Central memory CD8-positive, alpha-beta T cell (primary cell): ENCODE measurements at places on chromosomes 7 and 10.

- no peak for DNase-seq
These were observed 36.1 kb downstream of the RALA start for GRCh38 chr7:39659356-39660013.

DNA sequence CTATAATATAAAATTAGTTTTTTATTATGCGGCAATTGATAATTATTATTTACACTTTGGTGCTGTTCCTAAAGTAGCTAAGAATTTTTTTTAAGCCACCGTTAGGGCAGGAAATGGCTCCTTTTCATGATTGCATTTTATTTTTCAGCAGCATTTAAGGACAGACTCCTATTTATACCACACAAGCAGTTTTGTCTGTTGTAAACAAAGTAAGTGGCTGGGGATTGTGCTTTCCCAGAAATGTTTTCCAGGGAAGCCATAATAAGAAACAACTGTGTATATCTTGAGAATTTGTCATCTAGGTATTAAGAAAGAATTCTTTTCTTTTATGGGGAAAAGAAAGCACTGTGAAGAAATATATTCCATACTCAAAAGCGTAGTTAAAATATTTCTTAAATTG is 232.0 kb downstream of the VTI1A start:
- no peak for DNase-seq

- no peak for DNase-seq
These were observed 3.5 kb downstream of the ARID5B start for GRCh38 chr10:61904733-61905725.

GRCh38 chr7:75696263-75697037 is 42.3 kb downstream of the HIP1 start:
- DNase-seq, result no peak

GRCh38 chr10:93458821-93459257 is 23.3 kb downstream of the MYOF start:
- no peak for DNase-seq

DNA sequence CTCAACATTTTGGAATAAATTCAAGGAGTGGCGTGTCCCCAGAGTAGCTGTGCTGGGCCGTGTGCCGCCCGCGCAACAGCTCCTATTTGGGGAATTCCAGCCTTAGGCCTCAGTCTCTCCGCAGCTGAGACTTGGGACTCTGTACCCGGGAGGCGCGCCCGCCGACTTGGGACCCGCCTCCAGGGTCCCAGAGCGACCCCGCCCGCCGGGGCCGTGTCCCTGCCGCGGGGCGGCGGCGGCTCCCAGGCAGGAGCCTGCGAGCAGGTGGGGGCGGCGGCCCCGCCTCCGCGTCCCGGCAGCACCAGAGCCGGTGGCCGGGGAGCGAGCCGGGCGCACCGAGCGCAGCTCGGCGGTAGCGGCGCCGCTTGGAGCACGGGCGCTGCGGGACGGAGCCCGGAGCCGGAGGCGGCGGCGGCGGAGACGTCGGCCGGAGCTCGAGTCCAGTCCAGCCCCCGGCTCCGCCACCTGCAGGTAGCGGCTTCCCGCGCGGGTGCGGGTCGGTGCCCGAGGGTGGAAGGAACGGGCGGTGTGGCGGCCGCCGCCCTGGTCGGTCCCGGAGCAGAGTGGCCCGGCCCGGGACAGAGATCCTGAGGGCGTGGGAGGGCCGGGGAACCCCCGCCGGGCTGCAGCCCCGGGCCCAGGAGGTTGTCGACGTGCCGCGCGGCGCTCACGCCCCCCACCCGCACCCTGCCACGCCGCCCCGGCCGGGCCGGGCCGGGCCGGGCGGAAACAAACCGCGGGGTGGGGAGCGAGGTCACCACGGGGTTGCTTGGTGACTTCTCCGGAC is at the start of gene WIPF3:
TSS of gene WIPF3 (plus strand) at position 301 of the 787 bp plus-strand sequence. CDS start 28,217 bp downstream, outside the sequence.
- no peak for DNase-seq

GRCh38 chr7:68414631-68415425 is 1183.4 kb upstream of the AUTS2 start:
- no peak for DNase-seq

DNA sequence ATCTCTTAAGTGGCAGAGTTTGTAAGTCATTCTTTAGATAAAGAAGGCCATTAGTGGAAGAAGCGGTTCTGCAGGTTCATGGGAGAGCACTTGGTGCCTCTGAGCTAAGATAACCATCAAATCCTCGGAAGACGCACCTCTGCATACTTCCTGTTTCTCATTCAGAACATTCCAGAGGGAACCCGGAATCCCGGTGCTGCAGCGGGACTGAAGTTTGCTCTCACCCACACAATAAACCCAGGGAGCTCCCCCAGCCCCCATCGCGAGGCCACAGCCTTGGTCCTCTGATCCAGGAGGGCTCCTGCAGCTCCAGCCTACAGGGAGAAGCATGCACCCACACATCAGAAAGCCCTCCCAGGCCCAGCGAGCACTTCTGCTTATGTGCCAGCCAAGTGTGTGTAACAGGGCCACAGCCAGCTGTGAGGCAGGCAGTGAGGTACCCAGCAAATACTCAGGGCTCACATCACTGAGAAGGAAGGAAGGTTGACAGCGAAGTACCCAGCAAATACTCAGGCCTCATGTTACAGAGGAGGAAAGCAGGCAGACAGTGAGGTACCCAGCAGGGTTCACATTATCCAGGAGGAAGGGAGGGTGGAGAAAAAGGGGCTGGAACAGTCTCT is 142.4 kb downstream of the DIP2C start:
- no peak for DNase-seq

DNA sequence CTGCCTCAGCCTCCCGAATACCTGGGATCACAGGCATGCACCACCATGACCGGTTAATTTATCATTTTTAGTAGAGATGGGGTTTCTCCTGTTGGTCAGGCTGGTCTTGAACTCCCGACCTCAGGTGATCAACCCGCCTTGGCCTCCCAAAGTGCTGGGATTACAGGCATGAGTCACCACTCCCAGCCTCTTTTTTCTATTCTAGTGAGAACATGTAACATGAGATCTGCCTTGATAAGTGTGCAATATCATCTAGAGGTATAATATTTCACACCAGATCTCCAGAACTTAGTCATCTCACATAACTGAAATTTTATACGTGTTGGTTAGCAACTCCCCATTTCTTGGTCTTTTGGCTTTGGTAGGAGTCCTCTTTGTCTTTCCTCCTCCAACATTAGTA is 656.9 kb downstream of the CNTNAP2 start:
- DNase-seq, result no peak

DNA sequence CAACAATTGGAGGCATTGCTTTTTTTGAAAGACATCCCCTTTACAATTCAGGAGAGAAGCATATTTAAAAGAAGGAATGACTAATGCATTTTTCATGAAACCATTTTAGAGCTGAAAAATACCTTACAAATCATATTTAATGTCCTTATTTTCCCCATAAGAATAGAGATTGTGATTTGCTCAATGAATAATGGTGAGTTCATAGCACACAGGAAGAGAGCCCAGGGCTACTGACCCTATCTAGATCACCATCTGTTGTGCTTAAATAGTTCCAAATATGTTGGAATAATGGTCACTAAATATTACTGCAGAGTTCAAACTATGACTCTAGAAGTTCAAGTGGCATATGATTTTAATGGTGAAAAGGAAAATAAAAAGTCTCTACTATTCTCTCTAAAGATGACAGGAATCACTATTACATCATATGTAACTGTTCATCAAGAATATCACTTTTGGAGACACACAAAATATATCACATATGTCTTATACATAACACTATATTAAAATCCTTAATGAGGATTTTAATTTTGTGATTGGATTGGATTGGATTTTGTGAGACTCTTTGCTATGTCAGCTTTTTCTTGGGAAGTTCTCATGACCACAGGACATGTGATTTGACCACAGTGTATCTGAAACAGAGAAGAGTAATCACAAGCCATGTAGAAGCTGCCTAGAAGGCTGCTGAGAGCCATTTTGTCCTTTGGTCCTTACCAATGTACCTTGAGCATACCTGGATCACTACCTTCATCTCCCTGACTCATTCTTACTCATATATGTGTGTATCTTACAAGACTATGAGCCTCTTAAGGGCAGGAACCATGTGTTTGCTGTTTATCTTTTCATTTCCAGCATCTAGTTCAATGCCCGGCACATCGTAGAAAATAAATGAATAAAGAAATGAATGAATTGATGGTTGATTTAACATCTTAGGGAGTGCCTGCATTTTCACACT is 26.4 kb downstream of the SLC16A9 start:
- DNase-seq, result no peak

DNA sequence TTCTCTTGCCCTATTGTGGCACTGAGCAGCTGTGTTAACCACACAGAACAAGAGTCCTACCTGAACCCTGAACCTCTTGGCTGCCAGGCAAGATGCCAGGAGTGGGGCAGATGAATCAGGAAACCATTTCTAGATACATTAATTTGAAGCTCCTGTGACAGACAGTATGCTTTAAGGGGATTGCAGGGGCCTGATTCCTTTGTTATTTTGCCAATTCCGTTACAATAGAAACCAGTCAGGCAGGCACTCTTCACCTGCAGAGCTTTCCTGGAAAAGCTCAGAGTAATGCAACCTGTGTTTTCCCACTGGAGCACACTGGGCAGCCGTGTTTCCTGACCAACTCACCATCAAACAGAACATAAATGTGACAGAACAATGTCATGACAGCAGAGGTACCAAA is 233.1 kb downstream of the BMPER start:
- DNase-seq, result no peak
